ENCODE measurements at places on chromosomes 1 and 21. TPM values are rescaled to one million over a fixed set of nuclear protein-coding genes. Genes with fewer than 3 reads are reported as not detected.

The DMRTA2 gene
- not detected for total RNA-seq

- H3K36me3 ChIP-seq = no peaks in the 10 kb centered on the region
- peak within 1 kb of the TSS; percentile 98 for H3K4me3 ChIP-seq
- peaks cover 52% of the 10 kb centered on the region for H3K4me1 ChIP-seq
- peak; percentile 85 for DNase-seq
- peak within 1 kb of the TSS; percentile 87 for H3K27ac ChIP-seq
Measured at GRCh38 chr1:8026153-8026975, at the start of gene ERRFI1. Gene ERRFI1, minus strand, starts transcription at chr1:8026309. Its CDS starts 10,690 bp downstream, at chr1:8015619.

GRCh38 chr1:67666636-67667035 is 18.4 kb upstream of the GADD45A start:
- no peaks in the 10 kb centered on the region for H3K36me3 ChIP-seq
- H3K27me3 ChIP-seq = no peaks in the 10 kb centered on the region
- no peaks in the 10 kb centered on the region for H3K4me1 ChIP-seq

DNA sequence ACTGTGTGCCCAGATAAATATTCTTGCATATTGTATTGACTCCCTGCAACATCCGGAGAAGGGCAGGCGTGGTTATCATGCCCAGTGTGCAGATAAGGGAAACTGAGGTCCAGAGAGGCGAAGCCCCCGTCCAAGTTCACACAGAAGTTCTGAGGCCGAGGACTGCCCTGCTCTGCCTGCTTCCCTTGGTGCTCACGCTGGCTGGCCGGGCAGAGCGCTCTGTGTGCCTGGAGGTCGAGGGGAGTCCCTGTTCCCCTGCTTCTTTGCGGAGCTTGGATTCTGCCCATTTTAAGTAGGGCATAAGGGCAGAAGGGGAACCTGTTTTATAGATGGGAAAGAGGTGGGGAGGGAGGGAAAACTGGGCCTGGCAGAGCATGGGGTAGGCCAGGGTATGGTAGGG is 92.8 kb upstream of the ACTL8 start:
- peaks cover 3% of the 10 kb centered on the region for H3K36me3 ChIP-seq

- no peak within 1 kb of the TSS for H3K4me3 ChIP-seq
- H3K36me3 ChIP-seq = no peaks in the 10 kb centered on the region
- no peak for DNase-seq
- H3K27ac ChIP-seq = no peak within 1 kb of the TSS
- peaks cover 19% of the 10 kb centered on the region for H3K27me3 ChIP-seq
- H3K4me1 ChIP-seq = no peaks in the 10 kb centered on the region
Measured at GRCh38 chr1:36482724-36483388, at the start of gene CSF3R. Gene CSF3R, minus strand, starts transcription at chr1:36482913. Its CDS starts 3,417 bp downstream, at chr1:36479496.

DNA sequence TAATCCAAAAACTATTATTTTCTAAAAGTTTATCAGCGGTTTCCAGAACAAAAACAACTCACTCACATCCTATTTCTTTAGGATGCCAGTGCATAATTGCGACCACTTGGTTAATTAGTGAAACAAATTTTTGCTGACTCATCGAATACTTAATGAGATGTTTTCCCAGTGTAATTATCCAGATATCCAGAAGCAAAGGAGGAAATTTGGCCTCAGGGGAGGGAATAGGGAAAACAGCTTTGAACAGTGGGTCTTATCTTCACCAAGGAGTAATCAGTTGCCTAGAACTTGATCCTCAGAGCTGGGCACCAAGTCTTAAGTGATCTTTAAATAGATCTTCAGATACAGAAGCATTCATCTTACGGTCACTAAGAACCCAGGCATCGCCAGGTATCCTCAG is 24.3 kb downstream of the STYXL2 start:
- no peaks in the 10 kb centered on the region for H3K36me3 ChIP-seq
- peaks cover 5% of the 10 kb centered on the region for H3K27me3 ChIP-seq
- H3K27ac ChIP-seq = no peak overlapping the region
- DNase-seq = no peak
- H3K4me3 ChIP-seq = no peak overlapping the region
- peaks cover 6% of the 10 kb centered on the region for H3K4me1 ChIP-seq

DNA sequence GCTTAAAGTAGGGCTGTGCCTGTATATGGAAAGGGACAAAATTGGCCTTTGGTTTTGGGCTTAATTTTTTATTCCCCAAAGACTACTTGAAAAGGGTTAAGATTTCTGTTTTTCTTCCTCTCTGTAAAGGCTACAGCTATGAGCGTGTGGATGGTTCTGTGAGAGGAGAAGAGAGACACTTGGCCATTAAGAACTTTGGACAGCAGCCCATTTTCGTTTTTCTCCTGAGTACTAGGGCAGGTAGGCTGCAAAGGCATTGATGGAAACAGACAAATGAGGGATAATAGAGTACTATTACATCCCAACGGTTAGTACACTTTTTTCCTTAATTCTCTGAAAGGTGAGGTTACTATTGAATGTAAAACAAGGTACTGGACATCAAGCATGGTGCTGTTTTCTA is 29.6 kb downstream of the CHD1L start:
- H3K36me3 ChIP-seq = peaks cover 38% of the 10 kb centered on the region
- H3K4me3 ChIP-seq = no peak overlapping the region
- DNase-seq = no peak
- no peak overlapping the region for H3K27ac ChIP-seq
- peaks cover 9% of the 10 kb centered on the region for H3K4me1 ChIP-seq

- DNase-seq = no peak
- H3K36me3 ChIP-seq = no peaks in the 10 kb centered on the region
- H3K4me1 ChIP-seq = peaks cover 3% of the 10 kb centered on the region
- peaks cover 9% of the 10 kb centered on the region for H3K27me3 ChIP-seq
- H3K27ac ChIP-seq = no peak overlapping the region
Measured at GRCh38 chr1:3745590-3746381, 6.5 kb upstream of the CCDC27 start.

DNA sequence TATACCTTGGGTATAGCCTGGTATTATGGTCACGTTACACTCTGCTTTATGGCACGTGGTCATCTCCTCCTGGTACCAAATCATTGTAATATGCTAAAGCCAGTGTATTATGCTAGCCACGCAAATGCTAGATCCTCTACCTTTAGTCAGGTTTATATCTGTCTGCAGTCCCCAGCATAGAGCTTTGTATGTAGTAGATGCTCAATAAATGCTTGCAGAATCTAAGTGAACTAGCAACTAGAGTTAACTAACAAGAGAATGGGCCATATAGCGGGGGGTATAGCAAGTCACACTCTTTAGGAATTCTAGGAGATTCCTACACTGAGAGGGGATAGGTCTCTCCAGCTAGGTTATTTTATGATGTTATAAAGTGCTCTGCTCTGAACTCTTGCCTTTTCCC is 3.0 kb downstream of the MOV10 start:
- no peak overlapping the region for H3K27ac ChIP-seq
- no peaks in the 10 kb centered on the region for H3K27me3 ChIP-seq
- DNase-seq = no peak
- H3K4me3 ChIP-seq = no peak overlapping the region
- no peaks in the 10 kb centered on the region for H3K36me3 ChIP-seq
- peaks cover 19% of the 10 kb centered on the region for H3K4me1 ChIP-seq

DNA sequence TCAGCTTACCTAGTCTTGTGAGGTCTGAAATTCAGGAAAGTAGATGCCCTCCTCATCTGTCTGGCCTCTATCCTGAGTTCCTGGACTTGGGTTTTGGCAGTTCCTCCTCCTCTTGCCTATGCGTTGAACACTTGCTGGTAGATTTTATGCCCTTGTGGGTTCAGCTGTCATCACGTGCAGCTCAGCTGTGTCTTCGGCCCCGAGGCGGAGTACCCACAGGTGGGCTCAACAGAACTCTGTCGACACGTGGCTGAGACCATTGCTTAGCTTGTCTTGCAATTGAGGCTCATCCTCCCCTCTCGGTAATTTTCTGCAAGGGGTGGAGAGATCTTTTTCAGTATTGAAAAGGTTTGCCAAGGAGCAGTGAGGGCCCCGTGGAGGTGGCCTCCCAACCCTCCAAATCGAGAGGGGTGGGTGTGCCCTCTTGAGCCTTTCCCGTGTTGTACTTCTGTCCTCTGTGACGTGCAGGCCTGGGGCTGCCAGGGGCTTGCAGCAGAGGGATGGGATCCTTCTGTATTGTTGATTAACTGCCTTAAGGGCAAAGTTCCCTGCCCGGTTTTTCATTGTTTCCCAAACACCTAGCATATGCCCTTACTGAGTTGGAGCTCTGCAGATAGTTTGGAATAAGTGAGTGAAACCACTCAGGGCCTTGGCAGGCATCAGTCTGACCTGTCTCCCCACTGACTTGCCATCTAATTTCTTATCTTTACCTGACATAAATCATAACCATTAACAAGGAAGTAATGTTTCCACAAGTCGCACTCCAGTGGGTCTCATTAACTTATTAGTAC is 2.9 kb downstream of the CENPS start:
- no peak for DNase-seq
- H3K36me3 ChIP-seq = no peaks in the 10 kb centered on the region
- no peaks in the 10 kb centered on the region for H3K27me3 ChIP-seq
- peaks cover 12% of the 10 kb centered on the region for H3K4me1 ChIP-seq

GRCh38 chr1:151892190-151892589 is 17.1 kb downstream of the THEM4 start:
- H3K36me3 ChIP-seq = peaks cover 2% of the 10 kb centered on the region
- no peaks in the 10 kb centered on the region for H3K27me3 ChIP-seq
- no peak overlapping the region for H3K4me3 ChIP-seq
- peak; percentile 79 for DNase-seq
- peaks cover 8% of the 10 kb centered on the region for H3K4me1 ChIP-seq
- no peak overlapping the region for H3K27ac ChIP-seq

- H3K4me1 ChIP-seq = no peaks in the 10 kb centered on the region
- H3K27me3 ChIP-seq = no peaks in the 10 kb centered on the region
- no peak for DNase-seq
- H3K4me3 ChIP-seq = no peak overlapping the region
- no peaks in the 10 kb centered on the region for H3K36me3 ChIP-seq
- no peak overlapping the region for H3K27ac ChIP-seq
Measured at GRCh38 chr21:16873176-16873575, 639.7 kb upstream of the CXADR start.

- no peaks in the 10 kb centered on the region for H3K27me3 ChIP-seq
- no peaks in the 10 kb centered on the region for H3K36me3 ChIP-seq
- no peak overlapping the region for H3K4me3 ChIP-seq
- no peaks in the 10 kb centered on the region for H3K4me1 ChIP-seq
Measured at GRCh38 chr1:92883297-92883696, 51.5 kb downstream of the RPL5 start.

DNA sequence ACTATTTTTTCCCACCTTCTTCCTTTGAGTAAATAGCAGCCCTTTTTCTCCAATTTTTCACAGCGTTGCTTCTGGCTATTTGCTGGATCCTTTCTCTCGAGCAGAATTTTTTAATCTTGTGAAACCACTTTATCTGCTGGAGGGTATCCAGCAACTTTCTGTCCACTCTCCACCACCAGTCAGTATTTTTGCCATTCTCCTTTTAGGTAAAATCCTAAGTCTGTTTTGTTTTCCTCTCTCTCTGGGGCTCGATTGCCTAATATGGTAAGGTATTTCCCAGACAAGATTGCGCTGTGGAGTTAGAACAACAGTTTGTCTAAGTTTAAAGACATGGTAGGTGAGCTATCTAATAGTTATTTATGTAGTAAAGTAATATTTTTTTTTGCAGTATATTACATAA is 156.9 kb downstream of the PPP1R12B start:
- H3K27me3 ChIP-seq = no peaks in the 10 kb centered on the region
- no peak overlapping the region for H3K4me3 ChIP-seq
- H3K4me1 ChIP-seq = peaks cover 16% of the 10 kb centered on the region
- H3K36me3 ChIP-seq = no peaks in the 10 kb centered on the region
- peak overlapping the region; percentile 74 for H3K27ac ChIP-seq
- peak; percentile 84 for DNase-seq

- peaks cover 19% of the 10 kb centered on the region for H3K4me1 ChIP-seq
- no peaks in the 10 kb centered on the region for H3K36me3 ChIP-seq
- no peak overlapping the region for H3K27ac ChIP-seq
- peak; percentile 57 for DNase-seq
- no peaks in the 10 kb centered on the region for H3K27me3 ChIP-seq
Measured at GRCh38 chr1:174995916-174996315, 3.8 kb upstream of the CACYBP start.

DNA sequence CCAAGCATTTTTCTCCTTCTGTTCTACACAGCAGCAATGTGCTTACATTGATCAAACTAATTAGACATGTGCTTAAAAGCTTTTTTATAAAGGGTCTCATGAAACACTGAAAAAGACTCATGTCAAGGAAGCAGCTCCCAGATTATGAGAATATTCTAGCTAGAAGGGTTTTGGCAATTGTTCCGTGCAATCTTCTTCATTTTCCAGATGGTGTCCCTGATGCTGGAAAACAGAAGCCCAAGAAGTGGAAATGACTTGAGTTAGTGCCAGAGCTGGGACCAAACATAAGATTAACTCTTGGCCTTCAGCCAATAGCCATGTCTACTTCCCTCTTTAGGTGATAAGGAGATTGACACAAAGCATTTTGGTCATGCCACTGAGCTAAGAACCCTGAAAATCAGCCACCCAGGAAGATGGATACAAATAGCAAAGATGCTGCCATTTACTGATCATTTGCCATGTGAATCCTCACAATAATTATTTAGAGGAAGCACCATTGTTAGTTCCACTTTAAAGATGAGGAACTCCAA is 110.8 kb downstream of the MATN1 start:
- H3K4me1 ChIP-seq = no peaks in the 10 kb centered on the region
- no peak for DNase-seq
- H3K36me3 ChIP-seq = no peaks in the 10 kb centered on the region
- H3K27me3 ChIP-seq = peaks cover 4% of the 10 kb centered on the region
- H3K4me3 ChIP-seq = no peak overlapping the region

The TACSTD2 gene
- total RNA-seq = 3.0 TPM

The GPR37L1 gene
- total RNA-seq = not detected

DNA sequence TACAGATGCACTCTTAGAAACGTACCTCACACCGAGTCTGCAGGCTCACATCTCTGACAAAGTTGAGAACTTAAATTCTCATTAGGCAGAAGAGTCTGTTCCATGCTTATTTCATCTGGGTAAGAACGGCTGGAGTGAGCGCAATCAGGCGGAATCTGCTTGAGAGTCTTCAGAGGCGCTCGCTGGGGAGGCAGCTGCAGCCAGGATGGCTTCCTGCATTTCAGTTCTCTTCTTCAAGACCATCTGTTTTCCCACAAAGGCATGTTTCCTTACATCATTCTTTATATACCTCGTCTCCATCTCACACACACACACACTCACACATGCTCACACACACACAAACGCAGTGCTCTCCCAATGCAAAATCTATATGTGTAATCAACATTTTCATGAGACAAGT is 497.1 kb downstream of the AJAP1 start:
- H3K36me3 ChIP-seq = no peaks in the 10 kb centered on the region
- no peaks in the 10 kb centered on the region for H3K27me3 ChIP-seq
- no peak overlapping the region for H3K4me3 ChIP-seq
- DNase-seq = no peak
- H3K4me1 ChIP-seq = no peaks in the 10 kb centered on the region

The NBPF4 gene
- not detected for total RNA-seq

The FOXD3 gene
- not detected for total RNA-seq

DNA sequence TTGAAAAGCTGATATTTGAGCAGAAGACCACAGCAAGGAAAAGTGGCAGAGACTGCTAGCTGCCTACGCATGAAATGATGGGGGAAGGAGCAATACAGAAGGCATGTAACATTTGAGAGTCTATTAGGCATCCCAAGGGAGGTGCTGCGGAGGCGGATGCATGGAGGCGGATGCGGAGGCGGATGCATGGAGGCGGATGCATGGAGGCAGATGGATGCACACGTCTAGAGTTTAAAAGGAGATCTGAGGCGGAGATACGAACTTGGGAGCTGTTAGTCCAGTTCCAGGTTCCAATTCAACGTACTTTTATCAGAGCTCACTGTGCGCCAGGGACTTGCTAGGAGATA is 744 bp upstream of the DDX20 start:
- peak overlapping the region; percentile 90 for H3K4me3 ChIP-seq
- peaks cover 7% of the 10 kb centered on the region for H3K36me3 ChIP-seq
- H3K27ac ChIP-seq = peak overlapping the region; percentile 93
- DNase-seq = no peak

The LCE1D gene
- not detected for total RNA-seq

The TSHB gene
- total RNA-seq = not detected

- DNase-seq = peak; percentile 36
- H3K4me1 ChIP-seq = peaks cover 32% of the 10 kb centered on the region
- no peaks in the 10 kb centered on the region for H3K27me3 ChIP-seq
- peak overlapping the region; percentile 95 for H3K27ac ChIP-seq
Measured at GRCh38 chr1:171742577-171742922, 685 bp upstream of the VAMP4 start.
